Left ventricle myocardium superior (tissue), 1 donor: ENCODE measurements at places on chromosomes 5 and 9. TPM values are rescaled to one million over a fixed set of nuclear protein-coding genes. Genes with fewer than 3 reads are reported as not detected.

CCDC187 gene
- total RNA-seq, result not detected

PCDHGB1 gene
- 7.1 TPM for total RNA-seq

NEUROG1 gene
- total RNA-seq, result not detected

ADGRD2 gene
- not detected for total RNA-seq
